NCI-H69 (cell line): ENCODE measurements at places on chromosomes 12 and 14.
A peak's percentile ranks its signal among the peaks of the same experiment; 100 is the strongest.

- DNase-seq: peak; percentile 60
These were observed 4.3 kb downstream of the RTL1 start for GRCh38 chr14:100898935-100899883.

- no peak for DNase-seq
These were observed 698.8 kb upstream of the LMO3 start for GRCh38 chr12:17304503-17305347.

- peak; percentile 69 for DNase-seq
These were observed 168.1 kb upstream of the DAAM1 start for GRCh38 chr14:59020382-59020781.

- DNase-seq: peak; percentile 54
These were observed 3.2 kb upstream of the TCP11L2 start for GRCh38 chr12:106299202-106299774.

DNA sequence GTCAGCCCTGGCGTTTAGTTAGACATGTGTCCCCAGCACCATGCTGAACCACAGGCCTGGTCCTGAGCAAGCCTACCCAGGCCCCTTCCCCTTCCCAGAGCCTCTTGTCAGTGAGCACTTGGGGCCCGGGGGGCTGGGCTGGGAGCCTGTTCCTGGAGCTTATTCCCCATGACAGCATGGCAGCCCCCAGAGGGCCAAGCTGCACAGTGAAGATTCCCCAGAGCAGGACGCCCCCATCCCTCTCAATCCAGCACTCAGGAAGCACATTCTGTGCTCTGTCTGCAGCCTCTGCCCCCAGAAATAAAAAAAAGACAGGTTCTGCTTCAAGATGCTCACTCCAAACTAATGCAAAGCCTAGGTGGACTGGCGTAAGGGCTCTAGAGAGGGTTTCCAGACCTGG, 117.3 kb downstream of the LGMN start:
- no peak for DNase-seq

- peak; percentile 13 for DNase-seq
These were observed 154.4 kb downstream of the GPHN start for GRCh38 chr14:66662374-66662773.

GRCh38 chr14:36748610-36749213, 87.1 kb downstream of the PAX9 start:
- peak; percentile 61 for DNase-seq

DNA sequence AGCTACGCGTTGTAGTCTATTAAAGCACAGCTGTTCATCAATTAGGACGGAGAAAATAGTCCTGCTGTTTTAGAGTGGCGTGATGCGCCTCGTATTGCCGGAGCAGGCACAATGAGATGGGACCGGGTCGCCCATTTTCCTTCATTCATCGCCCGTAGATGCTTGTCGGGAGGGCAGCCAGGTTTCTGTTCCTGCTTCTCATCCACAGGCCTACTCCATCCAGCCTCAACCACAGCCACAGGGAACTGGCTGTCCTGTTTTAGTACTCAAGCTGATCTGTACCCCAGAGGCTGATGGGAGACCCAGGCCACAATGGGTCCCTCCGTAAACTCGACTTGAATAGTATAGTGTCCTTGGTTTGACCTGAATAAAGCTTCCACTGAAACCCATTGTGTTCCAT, 264.0 kb downstream of the VRK1 start:
- no peak for DNase-seq

DNA sequence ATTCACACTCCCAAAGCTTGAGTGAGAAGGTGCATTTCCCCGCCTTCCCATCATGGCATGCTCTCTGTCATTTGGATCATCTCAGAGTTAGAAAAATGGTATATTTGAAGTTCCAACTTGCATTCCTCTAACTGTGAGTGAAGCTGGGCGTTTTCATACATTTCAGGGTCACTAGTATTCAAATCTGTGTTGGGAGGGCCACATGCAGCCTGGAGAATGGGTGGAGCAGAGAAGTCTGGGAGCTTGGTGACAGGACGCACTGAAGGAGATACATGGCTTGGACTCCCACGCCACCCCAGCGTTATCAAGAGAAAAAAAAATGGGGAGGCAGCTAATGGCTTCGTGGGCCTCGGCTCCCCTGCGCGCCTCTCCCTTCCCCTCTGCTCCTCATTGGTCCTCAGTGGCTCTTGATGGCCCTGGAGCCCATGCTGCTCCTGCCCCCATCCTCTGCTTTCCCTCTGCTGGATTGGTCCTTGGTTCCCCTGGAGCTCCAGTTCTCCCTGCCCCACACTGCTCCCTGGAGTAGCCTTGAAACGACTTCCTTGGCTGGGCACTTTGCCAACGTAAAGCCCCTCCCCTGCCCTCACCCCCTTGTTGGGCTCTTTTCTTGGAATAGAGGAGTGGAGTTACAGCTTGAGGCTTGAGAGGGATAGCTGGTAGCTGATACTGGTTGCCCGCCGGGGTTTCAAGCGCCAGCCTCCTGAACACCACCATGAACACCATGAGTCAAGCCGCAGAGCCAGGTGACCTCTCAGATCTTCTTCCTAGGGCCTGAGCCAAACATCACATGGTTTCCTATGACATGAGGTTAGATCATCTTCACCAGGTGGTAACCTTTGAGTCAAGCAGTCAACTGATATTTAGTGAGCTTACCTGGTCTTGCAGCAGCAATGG, 139.6 kb downstream of the PRKCH start:
- DNase-seq: peak; percentile 82

DNA sequence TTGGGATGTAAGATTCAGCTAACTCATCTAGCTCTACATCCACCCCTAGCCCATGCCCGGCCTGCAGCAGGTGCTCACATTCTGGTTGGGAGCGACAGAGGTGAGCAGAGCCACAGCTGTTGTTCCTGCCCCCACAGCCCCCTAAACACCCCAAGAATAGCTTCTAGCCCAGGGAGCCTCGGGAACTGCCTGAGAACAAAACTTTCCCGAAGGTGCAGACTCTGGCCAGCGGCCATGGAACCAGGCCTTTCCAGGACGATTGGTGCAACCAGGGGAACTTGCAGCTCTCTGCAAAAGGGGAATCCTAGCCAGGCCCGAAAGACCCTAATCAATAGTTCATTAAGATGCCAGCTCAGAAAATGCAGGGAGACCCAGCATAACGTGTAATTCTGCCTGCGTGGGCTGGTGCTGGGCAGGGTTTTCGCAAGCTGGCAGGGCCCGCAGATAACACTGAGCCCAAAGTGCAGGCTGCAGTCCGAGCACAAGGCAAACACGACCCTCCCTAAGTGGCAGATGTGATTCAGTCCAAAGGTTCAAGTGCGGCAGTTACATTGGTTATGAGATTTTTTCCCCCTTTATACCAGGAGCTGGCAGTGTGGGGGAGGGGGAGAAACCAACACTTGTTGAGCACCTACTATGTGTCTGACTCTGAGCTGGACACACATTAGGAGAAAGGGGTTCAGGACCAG, 122.5 kb upstream of the MAP1LC3B2 start:
- DNase-seq: no peak

DNA sequence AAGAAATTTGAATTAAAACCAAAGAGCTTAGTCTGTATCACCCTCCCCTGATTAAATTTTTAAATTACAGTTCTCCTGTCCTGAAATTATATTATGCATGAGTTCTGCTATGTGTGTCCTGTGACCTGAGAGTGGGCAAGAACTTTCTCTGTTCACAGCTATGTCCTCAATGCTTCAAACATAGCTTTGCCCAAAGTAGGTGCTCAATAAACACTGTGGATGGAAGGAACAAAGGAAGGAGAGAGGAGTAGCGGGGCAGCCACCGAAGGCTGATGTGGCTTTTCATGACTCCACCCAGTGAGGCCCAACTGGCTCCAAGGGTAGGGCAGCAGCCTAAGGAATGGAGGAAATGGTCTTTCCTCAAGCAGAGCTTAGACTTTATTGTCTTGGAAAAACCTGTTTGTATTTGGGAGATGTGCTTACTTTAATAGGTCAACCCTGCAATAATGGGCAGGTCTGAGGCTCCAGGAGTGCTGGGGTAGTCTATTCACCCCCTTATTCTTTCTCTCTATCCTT, 7.6 kb upstream of the MARK3 start:
- DNase-seq: no peak

GRCh38 chr14:88522393-88522792, 32.4 kb downstream of the PTPN21 start:
- DNase-seq: no peak

DNA sequence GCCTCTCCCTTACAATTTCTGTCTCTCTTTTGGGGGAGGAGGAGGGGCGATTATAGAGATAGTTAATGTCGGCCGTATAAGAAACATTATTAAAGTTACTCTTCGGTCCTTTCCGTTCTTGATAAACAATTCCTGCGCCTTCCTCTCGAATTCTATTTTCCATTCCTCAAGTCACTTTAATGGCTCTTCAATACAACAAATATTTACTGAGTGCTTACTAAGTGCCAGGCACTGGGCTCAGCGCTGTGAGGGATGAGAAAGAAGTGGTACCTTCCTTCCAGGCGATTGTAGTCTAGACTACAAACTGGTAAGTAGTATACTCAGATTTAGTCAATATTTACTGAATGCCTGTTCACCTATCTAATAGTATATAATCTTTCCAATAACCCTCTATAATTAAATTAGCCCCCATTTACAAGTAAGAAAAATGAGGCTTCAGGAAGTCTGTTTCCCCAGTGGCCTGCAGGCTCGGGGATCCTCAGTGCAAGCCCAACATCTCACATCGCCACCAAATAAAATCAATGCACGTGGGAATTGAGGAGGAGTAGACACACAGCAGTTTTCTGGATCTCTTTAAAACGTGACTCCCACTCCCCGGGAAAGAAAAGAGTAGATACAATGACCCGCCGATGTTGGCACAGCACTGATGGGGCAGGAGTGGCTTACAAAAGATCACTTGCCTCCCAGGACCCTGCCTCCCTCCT, 589 bp upstream of the ZNF219 start:
- peak; percentile 50 for DNase-seq

GRCh38 chr14:63513756-63514155, 29.4 kb downstream of the PPP2R5E start:
- DNase-seq: peak; percentile 20

DNA sequence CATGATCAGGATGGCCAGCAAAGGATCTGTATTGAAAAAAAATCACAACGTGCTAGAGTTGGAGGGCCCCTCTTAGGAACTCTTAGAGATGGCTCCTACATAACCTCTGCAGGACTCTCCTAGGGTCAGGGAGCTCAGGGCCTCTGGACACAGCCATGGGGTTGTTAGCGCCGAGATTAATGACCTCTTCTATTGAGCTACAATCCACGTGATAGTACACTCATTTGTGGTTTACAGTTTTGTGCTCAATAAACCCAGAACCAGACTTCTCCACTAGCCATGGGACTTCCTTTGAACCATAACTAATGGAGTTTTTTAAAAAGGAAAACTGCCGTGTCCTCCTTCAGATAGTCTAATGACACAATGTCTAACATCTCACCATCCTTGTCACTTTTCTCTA, 29.6 kb upstream of the HDAC7 start:
- DNase-seq: no peak

- DNase-seq: no peak
These were observed 24.7 kb upstream of the ANO6 start for GRCh38 chr12:45191239-45191638.

DNA sequence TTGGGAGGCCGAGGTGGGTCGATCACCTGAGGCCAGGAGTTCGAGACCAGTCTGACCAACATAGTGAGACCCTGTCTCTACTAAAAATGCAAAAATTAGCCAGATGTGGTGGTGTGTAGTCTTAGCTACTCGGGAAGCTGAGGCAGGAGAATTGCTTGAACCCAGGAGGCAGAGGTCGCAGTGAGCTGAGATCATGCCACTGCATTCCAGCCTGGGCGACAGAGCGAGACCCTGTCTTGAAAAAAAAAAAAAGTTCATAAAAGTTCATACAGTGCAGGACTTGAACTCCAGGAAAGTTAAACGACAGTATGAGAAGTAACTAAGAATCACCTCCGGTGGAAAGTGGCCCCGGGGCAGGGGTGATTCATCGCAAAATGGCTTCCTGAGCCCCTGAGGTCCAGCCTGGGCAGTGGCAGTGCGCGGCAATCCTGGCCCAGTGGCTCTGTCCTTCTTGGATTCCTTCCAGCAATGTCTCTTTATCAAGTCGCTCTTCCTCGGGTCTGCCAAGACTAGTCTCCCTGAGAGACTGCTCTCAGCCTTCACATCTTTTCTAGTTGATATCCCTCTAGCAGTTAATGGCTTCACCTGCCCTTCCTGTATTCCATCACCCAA, 16.7 kb upstream of the MAP1LC3B2 start:
- no peak for DNase-seq

DNA sequence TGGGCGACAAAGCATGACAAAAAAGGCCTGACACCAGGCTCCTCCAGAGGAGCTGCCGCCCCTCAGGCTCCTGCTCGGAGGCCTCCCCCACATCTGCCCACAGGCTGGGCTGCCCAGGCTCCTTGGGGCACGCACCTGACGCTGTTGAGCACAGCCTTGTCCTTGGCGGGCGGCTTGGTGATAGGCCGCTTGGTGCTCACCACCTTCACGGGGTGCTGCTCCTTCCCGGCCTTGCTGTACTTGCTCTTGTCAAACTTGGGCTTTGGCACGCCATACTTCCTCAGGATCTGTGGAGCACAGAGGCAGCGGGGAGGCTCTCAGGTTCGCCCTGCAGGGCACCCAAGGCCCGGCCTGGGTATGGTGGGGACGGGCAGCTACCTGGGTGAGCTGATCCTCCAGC, 53.4 kb downstream of the TRAFD1 start:
- no peak for DNase-seq

- no peak for DNase-seq
These were observed 181.7 kb downstream of the PLCZ1 start for GRCh38 chr12:18556161-18556560.

GRCh38 chr14:79271122-79271521, 940.2 kb downstream of the DIO2 start:
- DNase-seq: no peak

DNA sequence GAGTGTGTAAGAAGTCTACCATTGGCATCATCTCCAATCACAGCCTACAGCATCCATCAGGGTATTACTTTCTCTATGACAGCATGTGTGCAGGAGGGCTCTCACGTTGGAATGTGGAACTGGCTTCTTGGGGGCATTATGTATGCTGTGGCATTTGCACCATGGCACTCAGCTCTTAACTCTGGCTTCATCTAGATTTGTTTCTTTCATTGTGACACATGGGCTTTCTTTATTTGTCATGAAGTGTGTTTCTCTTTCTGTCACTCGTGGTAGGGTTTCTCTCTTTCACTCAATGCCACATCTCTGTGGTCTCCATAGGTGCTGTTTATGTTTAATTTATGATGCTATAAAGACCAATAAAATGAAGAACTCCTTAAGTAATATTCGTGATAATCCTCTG, 191.2 kb upstream of the GARIN2 start:
- no peak for DNase-seq

- DNase-seq: peak; percentile 27
These were observed 22.9 kb upstream of the NR1H4 start for GRCh38 chr12:100450735-100451134.

DNA sequence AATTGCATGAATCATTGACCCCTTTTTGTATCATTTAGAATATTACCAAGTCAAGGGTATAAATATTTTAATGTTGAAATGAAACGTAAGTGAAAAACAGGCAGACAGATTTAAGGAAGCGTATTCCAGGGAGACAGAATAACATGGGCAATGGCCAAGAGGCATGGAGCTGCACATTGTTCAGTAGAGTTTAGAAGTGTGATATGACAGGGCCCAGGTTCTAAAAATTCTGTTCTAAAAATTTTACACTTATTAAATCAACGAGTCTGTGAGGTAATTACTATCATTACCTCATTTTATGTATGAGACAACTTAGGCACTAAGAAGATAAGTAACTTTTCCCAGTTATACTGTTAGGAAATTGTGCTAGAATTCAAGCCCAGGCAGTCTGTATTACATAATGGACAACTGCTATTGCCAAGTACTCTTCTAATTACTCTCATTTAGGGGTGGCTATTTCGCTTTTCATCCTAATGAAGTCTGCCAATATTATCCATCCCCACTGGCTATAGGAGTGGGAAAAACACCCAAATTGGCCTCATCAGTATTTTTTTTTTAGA, 103.2 kb upstream of the NAV3 start:
- DNase-seq: no peak

GRCh38 chr12:992647-993046, 1.6 kb downstream of the ERC1 start:
- no peak for DNase-seq
